AG04449 (cell line): ENCODE measurements at places on chromosomes 7 and 10.
A peak's percentile ranks its signal among the peaks of the same experiment; 100 is the strongest.

- DNase-seq, result no peak
These were observed 38.3 kb upstream of the INPP5A start for GRCh38 chr10:132499367-132499685.

DNA sequence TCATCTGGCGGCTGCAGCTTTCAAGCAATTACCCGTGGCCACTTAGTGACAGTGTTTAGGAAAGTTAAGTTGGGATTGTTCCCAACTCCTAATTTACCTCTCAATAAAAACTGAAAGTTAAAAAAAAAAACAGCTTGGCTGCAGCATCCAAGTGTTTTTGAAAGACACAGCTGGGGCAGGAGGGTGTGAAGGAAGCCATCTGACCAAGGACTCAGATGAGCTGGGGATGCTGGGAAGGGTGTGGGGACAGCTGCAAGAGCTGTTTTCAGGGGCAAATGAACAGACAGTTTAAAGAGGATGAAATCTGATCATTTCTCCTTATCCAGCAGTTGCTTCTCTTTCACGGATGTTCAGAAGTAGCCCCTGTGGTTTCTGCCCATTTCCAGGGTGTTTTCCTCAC, 129.2 kb upstream of the CDCA7L start:
- DNase-seq, result no peak

DNA sequence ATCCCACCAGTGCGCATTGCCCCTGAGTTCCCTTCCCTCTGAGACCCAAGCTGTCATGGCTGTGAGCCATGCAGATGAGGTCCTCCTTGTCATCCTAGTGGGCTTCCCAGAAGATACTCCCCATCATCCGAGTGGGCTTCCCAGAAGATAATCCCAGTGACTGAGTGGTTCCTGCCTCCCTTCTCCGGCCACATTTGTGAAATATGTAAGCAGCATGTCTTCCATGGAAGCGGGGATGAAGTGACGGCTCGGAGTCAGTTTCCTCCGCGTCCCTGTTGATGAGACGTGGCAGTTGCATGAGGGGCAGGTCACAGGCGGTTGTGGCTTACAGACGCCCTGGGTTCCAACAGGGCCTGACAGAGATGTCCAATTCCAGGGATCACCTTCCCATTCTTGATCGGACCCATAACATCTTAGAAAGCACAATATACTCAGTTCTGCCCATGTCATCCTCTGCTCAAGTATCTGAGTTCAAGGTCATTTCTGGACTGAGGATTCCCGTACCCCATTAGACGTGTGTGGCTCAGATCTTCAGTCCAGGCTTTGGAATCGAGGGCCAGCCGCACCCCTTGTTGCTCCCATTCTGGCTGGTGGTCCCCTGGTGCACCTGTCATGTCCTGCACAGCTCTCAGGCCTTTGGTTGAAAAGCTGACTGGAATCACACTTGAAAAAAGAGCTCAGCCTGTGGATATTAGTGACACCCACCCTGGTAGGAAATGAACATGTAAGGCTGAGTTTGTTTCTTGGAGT, 166.9 kb downstream of the PTPRN2 start:
- DNase-seq, result no peak

GRCh38 chr7:47480576-47481538, 101.1 kb downstream of the TNS3 start:
- DNase-seq, result no peak

- no peak for DNase-seq
These were observed 7.3 kb upstream of the PNLIP start for GRCh38 chr10:116538456-116538855.

- DNase-seq, result peak; percentile 9
These were observed 58.2 kb upstream of the ANTXRL start for GRCh38 chr10:46228563-46229071.

- DNase-seq, result no peak
These were observed 52.8 kb upstream of the SEC61G start for GRCh38 chr7:54811846-54812254.

GRCh38 chr10:75972491-75973276, 541.3 kb downstream of the LRMDA start:
- no peak for DNase-seq

DNA sequence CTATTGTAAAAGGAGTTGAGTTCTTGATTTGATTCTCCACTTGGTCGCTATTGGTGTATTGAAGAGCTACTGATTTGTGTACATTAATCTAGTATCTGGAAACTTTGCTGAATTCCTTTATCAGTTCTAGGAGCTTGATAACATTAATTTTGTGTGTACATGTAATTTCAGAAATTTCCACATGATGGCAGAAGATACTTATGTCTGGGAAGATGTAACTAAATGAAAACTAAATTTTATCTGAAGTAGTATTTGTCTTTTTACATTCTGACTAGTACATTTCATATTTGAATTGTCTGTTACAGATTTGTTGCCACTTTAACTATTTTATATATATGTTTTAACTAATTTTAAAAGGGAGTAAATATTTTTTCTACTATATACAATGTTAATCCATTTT, 27.6 kb downstream of the SDHAF3 start:
- DNase-seq, result no peak

DNA sequence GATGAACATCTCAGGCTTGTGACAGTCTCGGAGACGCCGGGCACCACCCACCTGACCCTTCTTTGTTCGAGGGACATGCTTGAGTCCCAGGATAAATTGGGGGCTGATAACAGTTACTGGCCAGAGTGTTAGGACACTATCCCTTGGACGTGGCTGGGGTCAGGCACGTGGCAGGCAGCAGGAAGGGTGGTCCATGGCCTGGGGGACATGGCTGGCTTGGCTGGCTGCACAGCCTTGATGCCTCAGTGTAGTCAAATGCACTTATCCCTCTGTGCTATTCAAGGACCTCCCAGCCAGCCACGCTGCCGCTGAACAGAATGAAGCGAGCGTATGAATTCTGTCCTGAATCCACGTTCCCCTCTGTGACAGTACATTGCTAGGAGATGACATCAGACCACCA, 662.0 kb upstream of the FOXK1 start:
- DNase-seq, result no peak

DNA sequence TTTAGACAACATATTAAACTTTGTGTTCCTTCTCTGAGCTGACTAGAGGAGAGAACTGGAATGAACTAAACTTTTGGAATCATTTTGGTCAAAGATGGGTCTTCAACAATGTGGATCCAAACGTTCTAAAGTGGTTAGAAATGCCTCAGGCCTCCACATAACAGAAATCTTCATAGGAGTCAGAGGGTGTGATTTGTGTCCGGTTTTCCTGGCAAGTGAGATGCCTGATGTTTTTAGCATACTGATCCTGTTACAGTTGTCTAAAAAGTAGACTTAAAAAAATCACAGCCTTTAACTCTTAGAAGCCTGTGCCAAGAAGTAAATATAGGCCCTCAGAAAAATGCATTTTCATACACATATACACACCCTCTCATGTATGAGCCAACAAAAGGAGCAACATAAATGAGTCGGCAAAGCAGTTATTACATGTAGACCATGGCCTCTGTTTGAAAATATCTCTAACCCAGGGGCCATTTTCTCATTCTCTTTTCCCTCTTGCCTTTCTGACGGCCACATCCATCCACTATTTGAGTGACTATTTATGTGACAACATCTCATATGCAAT, 64.5 kb downstream of the ST7 start:
- DNase-seq, result no peak

DNA sequence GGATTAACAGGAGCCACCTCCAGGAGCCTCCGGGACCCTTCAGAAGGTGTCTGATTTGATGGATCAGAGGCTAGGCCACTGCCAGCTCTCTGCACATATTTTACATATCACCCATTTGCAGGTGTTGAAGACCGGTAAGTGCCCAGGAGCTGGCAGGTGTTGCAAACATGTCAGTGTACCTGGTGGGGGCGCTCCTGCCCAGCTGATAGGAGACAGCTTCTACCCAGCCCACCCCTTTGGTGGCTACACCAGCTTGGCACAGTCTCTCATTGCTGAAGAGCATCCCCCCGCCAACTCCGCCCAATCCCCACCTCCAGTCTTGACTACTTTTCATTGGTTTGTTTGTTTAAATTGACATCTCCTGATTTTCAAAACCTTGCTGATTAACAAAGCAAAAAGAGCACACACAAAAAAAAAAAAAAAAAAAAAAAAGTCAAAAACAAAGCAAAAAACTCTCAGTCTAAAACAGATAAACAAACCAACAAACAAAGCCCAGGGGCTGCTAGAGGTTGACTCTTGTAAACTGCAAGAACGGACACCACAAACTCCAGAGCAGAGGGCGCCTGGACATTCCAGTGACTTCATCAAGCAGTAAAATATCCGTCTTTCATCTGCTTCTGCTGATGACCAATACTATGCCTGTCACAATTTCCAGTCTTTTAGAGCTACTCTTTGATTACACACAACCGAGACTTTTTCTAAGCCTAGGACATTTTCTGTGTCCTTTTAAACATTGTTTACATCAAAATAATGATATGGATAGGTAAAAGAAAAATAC, 275.3 kb downstream of the NRG3 start:
- DNase-seq, result no peak

GRCh38 chr10:113022265-113022664, 72.2 kb downstream of the TCF7L2 start:
- no peak for DNase-seq

- no peak for DNase-seq
These were observed 60.8 kb upstream of the NPTX2 start for GRCh38 chr7:98556288-98556687.

- no peak for DNase-seq
These were observed 551.0 kb upstream of the FOXK1 start for GRCh38 chr7:4131063-4131462.

DNA sequence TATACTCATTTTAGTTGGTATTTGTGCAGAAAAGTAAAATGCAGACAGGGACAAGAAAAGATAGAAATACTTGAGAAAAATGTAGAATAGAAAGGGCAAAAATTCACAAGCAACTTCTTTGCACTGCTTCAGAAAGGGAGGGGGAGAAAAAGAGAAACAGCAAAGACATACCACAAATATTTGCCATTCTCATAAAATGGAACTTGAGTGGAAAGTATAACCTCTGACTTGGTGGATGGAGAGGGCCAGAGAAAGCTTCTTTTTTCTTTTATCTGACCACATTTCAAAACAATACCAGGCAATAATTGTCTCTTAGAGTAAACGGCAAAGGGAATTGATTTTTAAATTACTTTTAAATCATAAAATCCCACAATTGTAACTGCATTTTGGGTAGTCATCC, 35.8 kb upstream of the TRUB1 start:
- no peak for DNase-seq

DNA sequence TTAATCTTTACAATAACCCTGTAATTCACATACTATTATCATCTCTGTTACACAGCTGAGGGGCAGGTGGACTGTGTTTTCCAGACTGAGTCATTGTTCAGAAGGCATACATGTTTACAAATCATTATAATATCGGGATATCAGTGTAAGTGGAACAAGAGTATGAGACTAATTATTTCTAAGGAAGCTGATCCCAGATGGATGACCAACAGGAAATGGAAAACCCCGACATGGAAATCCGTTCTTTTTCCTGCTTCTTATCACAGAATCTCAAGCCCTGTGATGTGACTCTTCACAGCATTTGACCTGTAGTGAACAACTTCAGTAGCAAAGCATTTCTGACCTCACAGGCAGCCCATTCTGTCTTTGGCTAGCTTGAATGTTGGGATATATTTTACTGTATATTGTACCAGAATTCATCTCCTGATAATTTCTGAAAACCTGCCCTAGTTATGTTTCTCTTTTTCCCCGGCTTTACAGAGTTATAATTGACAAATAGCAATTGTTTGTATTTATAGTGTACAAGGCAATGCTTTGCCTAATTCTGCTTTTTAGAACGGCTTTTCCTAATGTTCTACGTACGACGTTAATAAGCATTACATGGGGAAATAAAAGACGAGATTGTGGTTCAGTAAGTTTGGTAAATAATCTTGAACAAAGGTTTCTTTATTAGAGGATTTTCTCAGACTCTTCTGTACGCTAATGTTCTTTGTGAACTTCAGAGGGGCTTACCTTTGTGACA, 78.6 kb upstream of the SYPL1 start:
- no peak for DNase-seq

GRCh38 chr7:124261710-124262109, 228.8 kb upstream of the TMEM229A start:
- DNase-seq, result no peak

GRCh38 chr10:43145311-43145710, 7.1 kb downstream of the CSGALNACT2 start:
- DNase-seq, result no peak

DNA sequence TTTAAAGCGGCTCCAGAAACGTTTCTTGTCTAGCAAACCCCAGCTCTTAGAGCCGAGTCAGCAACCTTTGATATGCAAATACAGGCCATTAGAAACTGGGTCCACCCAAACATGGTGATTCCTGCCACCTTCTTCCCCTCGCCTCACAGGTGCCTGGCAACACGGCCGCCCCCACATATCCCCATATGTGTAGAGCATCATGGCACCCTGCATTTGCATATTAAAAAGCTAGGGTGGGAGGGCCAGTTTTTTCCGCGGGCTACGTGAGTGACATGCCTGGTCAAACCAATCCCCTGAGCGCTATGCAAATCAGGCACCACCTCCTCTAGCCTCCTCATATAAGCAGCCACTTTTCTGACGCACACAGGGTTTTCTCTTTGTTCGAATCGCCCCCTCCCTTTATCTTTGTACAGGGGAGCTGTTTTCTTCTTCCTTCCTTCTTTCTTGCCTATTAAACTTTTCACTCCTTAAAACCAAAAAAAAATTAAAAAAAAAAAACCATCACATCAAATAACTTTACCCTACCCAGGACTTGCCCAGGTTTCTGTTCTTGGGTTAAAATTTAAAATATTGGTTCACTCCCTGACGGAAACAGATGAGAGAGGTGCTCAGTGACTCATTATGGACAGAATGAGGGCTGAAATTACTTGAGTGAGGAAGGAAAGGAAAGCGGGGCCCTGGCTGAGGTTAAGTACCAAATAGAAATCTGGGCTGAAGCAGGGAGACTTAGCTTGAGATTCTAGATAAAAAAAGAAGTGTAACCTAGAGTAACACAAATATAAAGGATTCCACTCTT, 59.8 kb downstream of the COA1 start:
- no peak for DNase-seq

- no peak for DNase-seq
These were observed 85.8 kb downstream of the HIF1AN start for GRCh38 chr10:100621360-100622205.

- no peak for DNase-seq
These were observed 42.1 kb downstream of the GSDME start for GRCh38 chr7:24715171-24715570.

DNA sequence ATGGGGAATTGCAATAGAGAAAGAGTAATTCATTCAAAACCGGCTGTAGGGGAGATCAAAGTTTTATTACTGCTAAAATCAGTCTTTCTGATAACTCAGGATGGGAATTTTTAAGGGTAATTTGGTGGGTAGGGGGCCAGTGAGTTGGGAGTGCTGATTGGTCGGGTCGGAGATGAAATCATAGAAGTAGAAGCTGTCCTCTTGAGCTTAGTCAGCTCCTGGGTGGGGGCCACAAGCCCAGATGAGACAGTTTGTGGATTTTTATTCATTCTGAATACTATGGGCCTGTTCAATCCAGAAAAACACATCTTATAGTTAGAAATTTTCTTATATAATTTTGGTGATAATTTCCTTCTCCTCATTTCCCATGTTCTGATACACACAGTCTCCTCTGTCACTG, 25.4 kb downstream of the CALD1 start:
- no peak for DNase-seq

- DNase-seq, result no peak
These were observed 56.5 kb downstream of the ZNF277 start for GRCh38 chr7:112262855-112263487.

GRCh38 chr10:90652519-90652918, 205.3 kb downstream of the HTR7 start:
- DNase-seq, result no peak

GRCh38 chr7:158107806-158108205, 479.8 kb downstream of the PTPRN2 start:
- no peak for DNase-seq
